NT2/D1 (cell line): ENCODE measurements at places on chromosomes 1 and 21.

- DNase-seq = no peak
Observed at GRCh38 chr1:53417074-53417511, 42.1 kb upstream of the DMRTB1 start.

GRCh38 chr1:165376811-165377311, 20.3 kb upstream of the LMX1A start:
- DNase-seq = no peak

DNA sequence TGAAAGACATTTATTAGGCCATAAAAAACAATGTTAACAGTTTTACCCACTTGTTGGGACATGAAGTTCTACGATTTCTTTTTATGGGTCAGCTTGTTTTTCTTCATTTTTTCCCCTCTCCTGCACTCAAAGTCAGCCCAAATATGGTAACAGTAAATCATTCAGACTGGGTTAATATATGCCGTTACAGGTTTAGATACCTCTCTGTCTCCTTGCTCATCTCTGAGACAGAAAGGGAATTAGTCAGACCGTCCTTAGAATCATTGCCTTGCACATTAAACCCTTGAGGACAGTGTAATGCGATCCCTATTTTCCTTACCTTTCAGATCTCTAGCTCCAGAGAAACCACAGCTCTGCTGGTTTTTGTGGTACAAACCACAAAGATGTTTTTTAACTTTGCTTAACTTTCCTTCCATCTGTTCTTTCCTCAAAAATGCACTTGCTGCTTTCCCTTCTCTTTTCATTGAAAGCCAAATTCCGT, 613.3 kb downstream of the PLPP3 start:
- DNase-seq = no peak

DNA sequence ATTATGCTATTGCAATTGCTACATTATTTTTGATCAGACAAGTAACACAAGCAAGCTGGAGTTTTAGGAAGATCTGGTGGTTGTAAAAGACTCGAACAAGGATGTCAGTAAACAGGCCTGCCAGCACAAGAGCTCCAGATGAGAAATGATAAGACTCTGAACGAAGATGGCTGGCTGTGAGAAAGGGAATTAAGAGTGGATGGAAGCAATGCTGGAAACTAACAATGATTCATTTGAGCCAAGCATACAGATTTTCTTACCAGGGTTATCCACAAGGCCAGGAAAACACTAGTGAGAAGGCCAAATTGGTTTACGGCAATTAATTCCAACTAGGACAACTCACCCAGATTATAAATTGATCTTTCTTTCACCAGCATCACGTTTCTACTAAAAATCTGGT, 54.2 kb downstream of the NRIP1 start:
- no peak for DNase-seq

GRCh38 chr1:225617956-225618355, 35.0 kb downstream of the ENAH start:
- DNase-seq = no peak

DNA sequence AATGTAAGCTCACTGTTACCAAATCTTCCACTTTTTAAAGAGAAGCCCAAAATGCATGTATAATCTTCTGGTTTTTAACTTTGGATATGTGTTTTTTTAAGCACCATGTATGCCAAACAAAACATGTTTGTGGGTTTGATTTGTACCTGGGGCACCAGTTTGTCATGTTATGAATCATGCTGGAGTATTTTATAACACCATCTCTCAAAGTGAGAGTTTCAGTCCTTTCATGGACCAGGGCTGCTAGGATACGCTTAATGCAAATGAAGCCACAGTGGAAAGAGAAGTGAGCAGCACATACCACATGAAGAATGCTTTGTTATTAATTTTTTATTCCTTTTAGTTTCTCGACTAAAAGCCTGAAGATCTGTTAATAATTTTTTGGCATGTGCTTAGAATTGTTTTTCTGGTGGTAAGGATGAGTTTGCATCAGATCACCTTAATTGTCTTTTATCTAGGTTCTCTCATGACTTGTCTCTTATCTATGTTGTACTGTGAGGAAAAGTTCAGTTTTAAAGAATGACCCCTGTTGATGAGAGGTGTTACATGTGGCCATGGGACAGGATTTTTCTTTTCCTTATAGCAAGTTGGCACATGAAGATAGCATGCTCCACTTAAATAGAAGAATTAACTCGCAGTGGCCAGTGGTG, 2.0 kb upstream of the RABGAP1L start:
- DNase-seq = no peak

DNA sequence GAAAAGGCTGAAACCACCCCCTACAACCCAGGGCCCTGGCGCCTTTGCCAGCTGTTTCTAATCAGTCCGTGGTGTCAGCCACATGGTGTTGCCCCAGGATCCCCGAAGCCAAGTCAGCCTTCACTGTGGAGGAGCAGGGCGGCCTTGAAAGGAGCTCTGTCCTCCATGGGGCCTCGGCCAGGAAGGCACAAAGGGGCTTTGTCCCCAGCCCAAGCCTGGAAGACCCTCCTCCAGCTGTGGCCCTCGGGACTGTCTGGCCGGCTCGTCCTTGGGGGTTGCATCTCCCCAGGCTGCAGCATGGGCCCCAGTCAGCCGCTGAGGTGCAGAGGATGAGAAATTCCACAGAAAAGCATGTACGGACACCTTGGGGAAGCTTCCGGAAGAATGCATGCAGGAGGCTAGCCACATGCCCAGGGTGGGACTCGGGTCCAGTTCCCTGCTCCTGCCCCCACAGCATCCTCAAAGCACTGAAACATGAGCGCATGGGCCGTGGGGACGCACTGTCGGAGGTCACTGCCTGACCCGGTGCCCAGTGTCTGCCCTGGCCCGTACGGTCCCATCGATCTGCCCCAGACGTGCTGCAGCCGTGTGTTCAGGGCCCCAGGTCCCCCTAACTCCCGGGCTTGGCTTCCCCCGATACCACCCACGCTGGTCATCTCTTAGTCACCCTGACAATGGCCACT, 38.6 kb upstream of the POFUT2 start:
- no peak for DNase-seq
